Ovary (tissue), 10 donors: ENCODE measurements at places on chromosomes 4 and X. TPM values are rescaled to one million over a fixed set of nuclear protein-coding genes. Genes with fewer than 3 reads are reported as not detected.

DNA sequence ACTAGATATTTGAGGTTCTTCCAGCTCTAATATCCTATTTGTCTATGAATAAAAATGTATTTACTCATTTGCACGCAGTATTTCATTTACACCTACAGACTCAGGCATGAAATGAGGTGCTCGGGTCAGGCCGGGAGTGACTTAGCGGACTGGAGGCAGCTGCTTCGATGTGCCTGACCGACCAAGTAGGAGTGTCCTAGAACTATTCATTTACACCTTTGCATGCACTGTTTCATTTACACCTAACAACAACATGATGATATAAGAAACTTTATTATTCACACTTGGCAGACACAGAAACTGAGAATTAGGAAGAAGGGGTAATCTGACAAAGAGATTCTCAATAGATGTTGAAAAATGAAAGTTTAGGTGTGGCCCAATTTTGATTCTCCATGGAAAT is 28.7 kb upstream of the FAT1 start:
- DNase-seq: no peak

- DNase-seq: no peak
Measured at GRCh38 chr4:101334963-101335572, 12.3 kb downstream of the PPP3CA start.

GRCh38 chr4:48654015-48654664 is 125.9 kb downstream of the FRYL start:
- DNase-seq: no peak

The CSTF2 gene
- total RNA-seq: 10.6 TPM

DNA sequence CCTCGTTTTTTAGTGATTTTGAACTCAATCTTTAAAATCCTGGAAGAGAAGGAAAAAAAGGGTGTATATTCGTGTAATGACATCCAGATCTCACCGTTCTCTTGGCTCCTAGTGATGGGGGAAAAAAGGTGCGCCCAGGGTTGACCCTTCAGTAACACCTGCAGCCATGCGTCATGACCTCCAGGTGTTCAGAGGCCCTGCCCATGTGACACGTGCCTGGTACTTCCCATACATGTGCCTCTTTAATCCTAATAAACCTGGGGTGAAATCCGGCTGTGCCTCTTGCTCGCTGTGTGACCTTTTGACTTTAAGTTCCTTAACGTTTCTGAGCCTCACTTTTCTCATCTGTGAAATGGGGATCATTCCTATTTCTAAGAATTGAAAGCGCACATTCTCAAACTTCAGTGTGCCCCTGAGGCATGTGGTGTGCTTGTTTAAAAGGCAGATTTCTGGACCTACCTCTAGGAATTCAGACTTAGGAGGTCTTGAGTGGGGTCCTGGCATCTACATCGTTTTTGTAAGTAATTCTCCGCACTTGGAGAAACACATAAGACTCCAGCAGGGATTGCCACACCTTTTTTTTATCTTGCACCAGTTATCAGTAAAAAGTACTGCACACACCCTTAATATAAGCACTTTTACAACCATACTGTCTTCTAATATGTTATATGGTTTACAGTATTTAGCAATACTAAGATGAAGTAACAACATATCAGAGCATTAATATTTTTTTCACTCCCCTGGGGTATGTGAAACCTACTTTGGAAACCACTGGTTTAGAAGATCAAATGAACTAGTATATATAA is 90.1 kb downstream of the RELL1 start:
- no peak for DNase-seq

GRCh38 chrX:39729981-39730661 is 367.6 kb downstream of the BCOR start:
- no peak for DNase-seq

The NAA11 gene
- total RNA-seq: not detected

DNA sequence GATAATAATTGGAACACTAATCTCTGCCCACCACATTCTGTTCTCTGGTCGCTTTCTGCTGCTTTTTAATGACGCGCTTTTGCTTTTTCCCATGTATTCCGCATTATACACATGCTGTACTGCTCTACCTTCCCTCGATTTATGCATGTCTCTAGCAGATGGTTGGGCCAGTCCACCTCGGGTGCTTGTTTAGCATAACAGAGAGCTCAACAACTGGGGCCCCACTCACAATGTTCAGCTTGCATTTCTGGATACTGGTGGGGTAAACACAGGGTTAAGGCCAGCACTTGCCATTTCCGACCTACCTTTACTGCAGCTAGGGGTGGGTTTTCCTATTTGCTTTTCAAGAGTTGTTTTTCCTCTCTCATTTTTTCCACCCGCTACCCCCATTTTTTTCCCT is 255.8 kb downstream of the SOX3 start:
- DNase-seq: no peak

DNA sequence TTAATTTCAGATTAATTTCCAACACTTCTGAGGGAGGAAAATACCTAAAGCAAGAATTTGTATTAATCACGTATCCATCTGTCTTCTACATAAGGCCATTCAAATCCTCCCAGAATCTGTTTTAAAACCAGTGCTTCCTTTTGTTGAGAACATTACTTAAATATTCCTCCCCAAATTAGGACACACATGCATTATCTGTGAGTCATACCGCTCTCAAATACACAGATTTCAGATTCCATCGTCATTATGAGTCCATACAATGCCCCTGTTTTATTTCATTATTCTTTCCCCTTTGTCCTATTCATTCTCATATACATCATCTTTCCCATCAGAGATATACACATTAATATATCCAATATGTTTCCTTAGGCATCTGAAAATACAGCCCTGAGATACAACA is 57.3 kb upstream of the PRSS12 start:
- DNase-seq: no peak

GRCh38 chrX:39957816-39958566 is 139.8 kb downstream of the BCOR start:
- no peak for DNase-seq

GRCh38 chr4:6071959-6072720 is 53.9 kb upstream of the C4orf50 start:
- DNase-seq: peak; percentile 20

- DNase-seq: peak; percentile 31
Measured at GRCh38 chrX:131703646-131704045, 159.8 kb downstream of the OR13H1 start.

The SH3RF1 gene
- 22.3 TPM for total RNA-seq

DNA sequence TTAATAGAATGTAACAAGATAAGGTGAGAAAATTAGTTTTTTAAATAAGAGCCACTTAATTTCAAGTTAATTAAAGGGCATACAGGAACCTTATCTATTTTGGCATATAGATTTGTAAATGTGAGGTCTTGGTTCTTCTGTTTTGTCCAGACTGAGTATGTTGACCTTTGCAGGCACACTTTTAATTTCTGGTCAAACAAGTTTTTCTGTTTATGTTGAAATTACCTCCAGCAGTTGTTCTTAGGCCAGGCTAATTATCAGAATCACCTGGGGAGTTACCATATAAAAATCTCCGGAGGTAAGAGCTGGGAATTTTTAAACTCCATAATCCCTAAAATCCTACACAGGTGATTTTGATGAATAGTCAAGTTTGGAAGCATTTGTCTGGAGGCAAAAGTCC is 227.4 kb upstream of the ANKRD50 start:
- DNase-seq: no peak

GRCh38 chr4:72938516-72938915 is 131.0 kb downstream of the COX18 start:
- DNase-seq: no peak

The IL2 gene
- not detected for total RNA-seq

DNA sequence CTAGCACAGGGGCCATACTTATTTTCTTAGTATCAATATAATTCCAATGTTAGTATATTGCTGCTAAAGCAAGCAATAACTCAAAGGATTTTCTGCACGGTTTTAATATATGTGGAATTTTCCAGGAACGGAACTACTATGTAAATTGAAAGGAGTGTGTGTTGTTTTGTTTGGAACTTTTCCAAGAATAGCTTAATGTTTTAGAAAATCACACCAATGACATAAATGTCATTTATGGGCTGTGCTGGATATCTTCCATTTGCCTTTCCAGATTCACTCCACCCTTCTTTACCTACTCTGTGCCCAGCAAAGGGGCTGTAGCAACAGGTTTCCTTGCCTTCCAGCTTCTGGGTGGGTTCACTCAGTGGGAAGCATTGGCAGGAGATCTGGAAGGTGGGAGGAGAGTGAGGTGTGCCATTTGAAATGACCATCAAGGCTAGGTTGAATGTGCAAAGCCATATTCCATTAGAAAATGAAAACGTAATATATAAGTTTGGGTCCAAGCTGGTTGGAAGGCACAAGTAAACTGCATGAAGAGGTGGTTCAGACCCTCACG is 25.2 kb upstream of the ZFX start:
- no peak for DNase-seq

- no peak for DNase-seq
Measured at GRCh38 chr4:138802499-138802898, 213.1 kb upstream of the NOCT start.

GRCh38 chrX:84729809-84730208 is 227.6 kb upstream of the HDX start:
- no peak for DNase-seq

GRCh38 chr4:56654238-56654632 is 26.9 kb downstream of the HOPX start:
- no peak for DNase-seq

- DNase-seq: no peak
Measured at GRCh38 chr4:170978990-170979389, 834.2 kb upstream of the GALNTL6 start.

The TEX13D gene
- total RNA-seq: not detected

DNA sequence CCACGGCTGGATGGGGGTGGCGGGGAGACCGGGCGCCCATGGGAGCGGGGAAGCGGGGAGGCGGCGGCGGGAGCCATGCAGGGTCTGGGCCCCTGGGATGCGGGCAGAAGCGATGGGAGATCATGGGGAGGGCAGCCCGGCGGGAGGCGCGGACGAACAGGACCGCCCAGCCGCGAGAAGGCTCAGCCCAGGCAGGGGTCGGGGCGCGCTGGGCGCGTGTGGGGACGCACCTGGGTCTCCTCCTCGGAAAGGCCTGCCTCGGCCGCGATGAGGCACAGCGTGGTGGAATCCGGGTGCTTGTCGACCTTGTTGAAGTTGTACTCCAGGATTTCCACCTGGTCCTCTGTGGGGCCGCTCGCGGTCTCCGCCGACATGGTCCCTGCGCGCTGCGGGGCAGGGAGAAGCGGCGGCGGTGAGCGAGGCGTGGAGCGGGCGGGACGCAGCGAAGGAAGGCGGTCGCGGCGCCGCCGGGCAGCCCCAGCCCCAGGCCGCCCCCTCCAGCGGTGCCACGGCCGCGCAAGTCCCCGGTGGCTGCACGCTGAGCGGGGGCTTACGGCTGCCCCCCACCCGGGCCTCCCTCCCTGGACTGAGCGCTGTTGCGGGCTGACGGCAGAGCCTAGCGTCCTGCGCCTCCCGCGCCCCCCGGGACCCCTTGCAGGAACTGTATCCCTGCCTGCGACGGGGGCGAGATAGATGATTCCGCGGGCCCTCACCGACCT is 25.3 kb downstream of the HOPX start:
- DNase-seq: peak; percentile 37

The ASB12 gene
- total RNA-seq: 0.53 TPM

DNA sequence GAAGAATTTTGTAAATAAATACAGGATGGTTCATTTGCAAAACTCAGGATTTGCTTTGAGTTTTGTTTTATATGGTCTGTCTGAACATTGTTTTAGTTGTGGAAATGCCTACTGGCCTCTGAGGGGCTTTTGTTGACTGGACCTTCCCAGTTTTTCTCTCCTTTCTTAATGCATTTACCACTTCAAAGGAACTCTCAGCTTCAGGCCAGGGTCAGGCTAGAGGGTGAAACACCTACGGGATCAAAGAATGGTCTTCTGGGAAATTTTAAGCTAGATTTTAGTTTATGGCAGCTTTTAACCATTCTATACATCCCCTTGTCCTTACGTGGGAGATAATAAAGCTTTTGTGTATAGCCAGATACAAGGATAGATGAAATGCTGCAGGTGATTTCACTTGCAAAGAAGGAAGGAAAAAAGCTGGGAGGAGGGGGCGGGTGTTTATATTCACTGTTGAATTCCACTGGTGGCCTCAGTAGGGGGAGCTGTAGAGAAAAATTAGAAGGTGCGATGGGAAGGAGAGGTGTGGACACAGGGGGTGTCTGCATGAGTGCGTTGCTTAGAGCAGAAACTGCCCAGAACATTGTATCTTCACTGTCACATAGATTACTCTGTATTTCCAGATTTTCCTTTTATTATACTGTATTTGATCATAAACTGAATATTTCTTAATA is 151.8 kb downstream of the TSPAN5 start:
- DNase-seq: no peak

The PROM1 gene
- total RNA-seq: 0.18 TPM

DNA sequence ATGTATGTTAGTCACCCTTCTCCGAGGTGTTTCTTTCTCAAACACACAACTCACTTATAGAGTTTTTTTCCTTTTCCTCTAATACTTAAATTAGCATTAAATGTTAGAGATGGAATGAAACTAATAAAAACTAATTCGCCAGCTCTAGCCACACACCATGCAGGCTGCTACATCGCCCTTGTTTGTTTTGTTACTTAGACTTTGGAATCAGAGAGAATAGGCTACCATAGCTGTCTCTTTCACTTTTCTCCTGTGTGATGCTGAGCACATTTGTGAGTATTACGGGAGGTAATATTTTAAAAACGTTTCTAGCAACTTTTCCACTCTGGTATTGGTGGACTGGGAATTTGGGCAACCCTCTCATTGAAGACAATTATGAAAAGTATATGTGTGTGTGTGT is 43.5 kb downstream of the ESX1 start:
- DNase-seq: no peak

DNA sequence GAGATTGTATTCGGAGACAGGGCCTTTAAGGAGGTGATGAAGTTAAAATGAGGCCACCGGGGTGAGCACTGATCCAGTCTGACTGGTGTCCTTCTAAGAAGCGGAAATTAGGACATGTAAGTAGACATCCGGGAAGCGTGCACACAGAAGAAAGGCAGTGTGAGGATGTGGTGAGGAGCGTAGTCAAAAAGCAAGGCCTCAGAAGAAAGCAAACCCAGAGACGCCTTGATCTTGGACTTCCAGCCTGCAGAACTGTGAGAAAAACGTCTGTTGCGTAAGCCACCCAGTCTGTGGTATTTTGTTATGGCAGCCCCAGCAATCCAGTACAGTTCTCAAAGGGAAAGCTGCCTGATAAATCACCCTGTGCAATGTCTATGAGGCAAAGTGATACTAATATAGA is 153.5 kb downstream of the KCNIP4 start:
- no peak for DNase-seq

The CCDC149 gene
- total RNA-seq: 8.0 TPM

GRCh38 chr4:2432991-2433530 is 14.3 kb downstream of the CFAP99 start:
- DNase-seq: no peak

- DNase-seq: no peak
Measured at GRCh38 chr4:114839986-114840385, 241.4 kb downstream of the UGT8 start.

GRCh38 chrX:100864657-100865391 is 9.3 kb downstream of the NOX1 start:
- DNase-seq: no peak

GRCh38 chr4:186169945-186170802 is 21.2 kb upstream of the CYP4V2 start:
- no peak for DNase-seq
